Osteocyte (in vitro differentiated cells): ENCODE measurements at places on chromosomes 16 and 17. TPM values are rescaled to one million over a fixed set of nuclear protein-coding genes. Genes with fewer than 3 reads are reported as not detected.

GRCh38 chr16:65068151-65068740 is 53.6 kb downstream of the CDH11 start:
- DNase-seq = no peak

DNA sequence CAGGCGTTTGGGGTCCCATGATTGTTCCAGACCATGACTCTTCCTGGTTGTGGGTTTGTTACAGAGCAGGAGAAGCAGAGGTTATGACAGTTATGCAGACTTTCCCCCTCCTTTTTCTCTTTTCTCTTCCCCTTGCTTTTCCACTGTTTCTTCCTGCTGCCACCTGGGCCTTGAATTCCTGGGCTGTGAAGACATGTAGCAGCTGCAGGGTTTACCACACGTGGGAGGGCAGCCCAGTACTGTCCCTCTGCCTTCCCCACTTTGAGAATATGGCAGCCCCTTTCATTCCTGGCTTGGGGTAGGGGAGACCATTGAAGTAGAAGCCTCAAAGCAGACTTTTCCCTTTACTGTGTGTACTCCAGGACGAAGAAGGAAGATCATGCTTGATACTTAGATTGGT is 7.9 kb upstream of the TACO1 start:
- DNase-seq = no peak

Gene GPRC5C
- total RNA-seq = 44.4 and 56.4 TPM in 2 replicates

Gene PRAC1
- total RNA-seq = not detected in 2 replicates

Gene KDM8
- 8.3 and 10.3 TPM in 2 replicates for total RNA-seq

- DNase-seq = no peak
These were observed 106.7 kb upstream of the SDK2 start for GRCh38 chr17:73750975-73751374.

GRCh38 chr17:77622647-77623046 is 335.9 kb upstream of the TNRC6C start:
- DNase-seq = no peak

DNA sequence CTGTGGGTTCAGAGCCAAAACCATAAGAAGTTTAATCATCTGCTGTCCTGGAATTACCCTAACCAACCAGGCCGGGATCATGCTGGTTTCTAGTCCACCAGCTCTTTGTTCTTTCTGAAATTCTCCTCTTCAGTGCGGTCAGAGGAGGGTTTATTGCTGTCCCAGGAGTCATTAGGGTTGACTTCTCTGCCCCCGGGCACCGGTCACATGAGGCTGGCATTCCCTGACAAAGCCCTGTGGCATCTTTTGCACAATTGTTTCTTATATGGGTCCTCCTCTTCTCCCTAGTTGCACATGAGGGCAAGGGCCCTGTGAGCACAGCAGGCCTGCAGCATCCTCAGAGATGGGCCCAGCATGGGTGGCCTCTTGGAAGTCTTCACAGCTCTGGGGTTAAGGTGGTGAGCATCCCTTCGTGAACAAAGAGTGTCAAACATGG is 243.9 kb downstream of the IRF8 start:
- no peak for DNase-seq

- DNase-seq = no peak
These were observed 72.9 kb upstream of the PMFBP1 start for GRCh38 chr16:72244853-72245252.

Gene ATP2C2
- not detected in 2 replicates for total RNA-seq

DNA sequence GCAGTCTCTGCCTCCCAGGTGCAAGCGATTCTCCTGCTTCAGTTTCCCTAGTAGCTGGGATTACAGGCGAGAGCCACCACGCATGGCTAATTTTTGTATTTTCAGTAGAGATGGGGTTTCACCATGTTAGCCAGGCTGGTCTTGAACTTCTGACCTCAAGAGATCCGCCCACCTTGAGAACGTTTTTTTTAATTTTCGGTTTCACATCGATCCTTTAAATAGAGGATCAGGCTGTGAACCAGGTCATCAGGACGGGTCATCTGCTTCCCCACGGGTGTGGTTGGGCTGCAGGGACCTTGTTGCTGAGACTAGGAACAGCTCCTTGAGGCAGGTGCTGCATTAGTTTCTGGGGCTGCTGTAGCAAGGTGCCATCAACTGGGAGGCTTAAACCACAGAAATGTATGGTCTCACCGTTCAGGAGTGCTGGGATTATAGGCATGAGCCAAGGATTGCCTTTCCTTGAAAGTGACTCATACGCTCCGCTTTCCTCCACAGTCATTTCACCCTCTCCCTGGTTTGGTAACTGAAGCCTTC is 7.9 kb upstream of the NAGPA start:
- no peak for DNase-seq

DNA sequence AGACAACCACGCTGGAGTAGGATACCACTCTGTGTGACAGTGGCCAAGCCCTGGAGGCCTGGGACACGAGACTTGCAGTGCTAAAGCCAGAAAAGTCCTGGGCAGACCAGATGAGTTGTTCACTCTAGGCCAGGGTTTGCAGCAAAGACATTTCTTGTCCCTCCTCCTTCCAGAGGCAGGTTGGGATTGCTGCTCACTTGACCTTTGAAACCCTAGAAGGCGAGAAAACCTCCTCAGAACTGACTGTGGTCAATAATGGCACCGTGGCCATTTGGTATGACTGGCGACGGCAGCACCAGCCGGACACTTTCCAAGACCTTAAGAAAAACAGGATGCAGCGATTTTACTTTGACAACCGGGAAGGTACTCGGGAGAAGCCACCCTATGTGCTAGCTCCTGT is 9.8 kb upstream of the EPN3 start:
- DNase-seq = no peak

DNA sequence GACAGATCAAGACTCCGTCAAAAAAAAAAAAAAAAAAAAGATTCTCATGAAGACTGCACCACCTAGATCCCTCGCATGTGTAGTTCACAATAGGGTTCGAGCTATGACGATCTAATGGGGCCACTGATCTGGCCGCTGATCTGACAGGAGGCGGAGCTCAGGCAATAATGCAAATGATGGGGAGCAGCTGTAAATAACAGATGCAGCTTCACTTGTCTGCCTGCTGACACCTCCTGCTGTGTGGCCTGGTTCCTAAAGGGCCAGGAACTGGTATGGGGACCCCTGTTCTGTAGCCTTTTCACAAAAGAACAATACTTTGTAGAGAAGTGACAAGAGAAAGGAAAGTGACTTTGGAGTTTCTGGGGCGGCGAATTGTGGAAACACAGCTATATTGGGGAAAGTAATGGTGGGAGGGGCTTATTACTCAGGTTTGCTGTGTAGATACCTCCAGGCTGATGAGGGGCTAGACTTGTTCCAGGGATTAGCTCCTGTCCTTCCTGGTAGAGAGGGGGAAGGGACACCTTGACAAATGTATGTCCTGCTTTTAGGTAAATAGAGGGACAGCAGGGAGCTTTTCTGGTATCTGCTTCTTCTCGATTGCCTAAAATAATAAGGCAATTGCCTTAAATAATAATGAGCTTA is 57.1 kb downstream of the HAPSTR1 start:
- DNase-seq = no peak

- no peak for DNase-seq
These were observed 21.8 kb downstream of the NARF start for GRCh38 chr17:82480318-82480717.

Gene CSNK1D
- total RNA-seq = 118 and 124 TPM in 2 replicates

Gene TP53TG3
- not detected in 2 replicates for total RNA-seq

- no peak for DNase-seq
These were observed 34.0 kb upstream of the HLF start for GRCh38 chr17:55230716-55231115.

Gene ETV4
- 5.9 and 6.5 TPM in 2 replicates for total RNA-seq
